ENCODE measurements at places on chromosomes 2 and 18.

- DNase-seq = peak; percentile 43
These were observed 742.6 kb upstream of the HS6ST1 start for GRCh38 chr2:129061069-129061768.

DNA sequence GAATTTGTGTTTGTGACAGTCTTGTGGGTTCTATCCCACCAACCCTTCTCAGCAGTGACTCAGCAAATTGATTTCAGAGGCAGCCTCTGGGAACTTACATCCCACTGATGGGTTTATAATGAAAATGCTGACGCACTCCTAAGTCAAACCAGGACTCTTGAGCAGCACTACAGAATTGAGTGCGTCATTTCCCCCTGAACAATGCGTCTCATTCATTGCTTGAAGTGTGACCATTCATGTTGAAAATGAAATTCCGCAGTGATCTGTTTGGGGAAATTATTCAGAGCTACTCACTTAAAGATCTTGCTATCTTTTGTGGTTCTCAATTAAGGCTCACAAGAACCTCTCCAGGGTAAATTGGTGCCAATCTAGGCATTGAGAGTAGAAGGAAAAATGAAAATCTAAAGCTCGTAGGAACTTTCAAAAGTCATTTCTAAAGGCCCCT, 417.7 kb upstream of the SLC14A2 start:
- peak; percentile 24 for DNase-seq

GRCh38 chr18:21593540-21594257, 6.8 kb downstream of the ESCO1 start:
- no peak for DNase-seq

DNA sequence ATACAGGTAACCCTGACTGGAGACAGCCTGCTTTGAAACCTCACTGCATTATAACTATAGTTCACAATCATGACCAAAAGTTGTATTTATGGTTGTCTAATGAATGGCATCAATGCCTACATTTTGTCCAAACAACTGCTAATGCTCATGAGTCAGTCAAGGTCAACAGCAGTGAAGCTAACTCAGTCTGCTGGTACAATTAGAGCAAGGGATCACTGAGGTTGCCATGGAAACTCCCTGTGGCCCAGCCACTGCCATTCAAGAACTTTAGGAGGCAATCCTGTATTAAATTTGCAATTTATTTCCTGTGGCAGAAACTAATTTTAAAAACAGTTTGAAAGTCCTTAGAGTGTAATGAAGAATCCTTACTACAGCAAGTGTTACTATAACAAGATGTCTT, 185.1 kb upstream of the SMAD7 start:
- peak; percentile 32 for DNase-seq

- DNase-seq = peak; percentile 61
These were observed 107.3 kb upstream of the ZFP36L2 start for GRCh38 chr2:43333656-43334144.

- DNase-seq = peak; percentile 29
These were observed 44.9 kb downstream of the ZBTB14 start for GRCh38 chr18:5250603-5251002.

DNA sequence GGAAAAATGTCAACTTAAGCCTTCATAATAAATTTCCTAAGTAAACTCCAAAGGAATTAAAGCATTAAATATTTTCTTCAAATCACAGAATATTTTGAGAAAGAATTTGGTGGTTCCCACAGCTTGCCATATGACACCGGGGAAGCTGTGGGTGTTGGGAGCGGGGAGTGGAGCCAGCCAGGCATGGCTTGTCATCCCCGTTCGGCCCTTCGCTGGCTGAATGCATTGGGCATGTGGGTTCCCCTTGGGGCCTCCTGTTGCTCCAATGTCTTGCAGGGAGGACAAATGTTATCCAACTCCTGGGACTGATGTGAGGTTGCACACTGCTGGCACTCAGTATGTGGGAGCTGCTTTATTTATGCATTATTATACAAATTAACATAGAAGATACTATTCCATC, 18.6 kb downstream of the NGEF start:
- no peak for DNase-seq

GRCh38 chr2:105324732-105325131, 4.8 kb downstream of the TGFBRAP1 start:
- peak; percentile 54 for DNase-seq

- no peak for DNase-seq
These were observed 26.7 kb downstream of the LYPD6 start for GRCh38 chr2:149357058-149357457.

- peak; percentile 45 for DNase-seq
These were observed 662.2 kb downstream of the XIRP2 start for GRCh38 chr2:167550448-167550847.

DNA sequence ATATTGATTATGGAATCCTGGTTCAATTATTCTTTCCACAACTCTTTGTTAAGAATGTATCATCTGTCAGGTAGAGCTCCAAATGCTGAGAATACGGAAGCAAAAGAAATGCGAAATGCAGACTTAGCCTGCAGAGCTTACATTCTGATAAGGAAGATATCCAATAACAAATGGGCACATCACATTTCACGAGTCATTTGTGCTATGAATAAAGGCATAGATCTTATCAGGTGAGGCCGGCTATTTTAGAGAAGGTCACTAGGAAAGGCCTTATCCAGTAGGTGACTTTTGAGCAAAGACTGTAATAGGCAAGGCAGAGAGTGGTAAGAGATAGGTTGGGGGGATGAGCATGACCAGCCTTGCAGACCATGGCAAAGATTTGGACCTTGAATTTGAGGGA, 174.3 kb upstream of the SERPINE2 start:
- DNase-seq = no peak

GRCh38 chr18:40985436-40985835, 969.6 kb upstream of the PIK3C3 start:
- DNase-seq = no peak

DNA sequence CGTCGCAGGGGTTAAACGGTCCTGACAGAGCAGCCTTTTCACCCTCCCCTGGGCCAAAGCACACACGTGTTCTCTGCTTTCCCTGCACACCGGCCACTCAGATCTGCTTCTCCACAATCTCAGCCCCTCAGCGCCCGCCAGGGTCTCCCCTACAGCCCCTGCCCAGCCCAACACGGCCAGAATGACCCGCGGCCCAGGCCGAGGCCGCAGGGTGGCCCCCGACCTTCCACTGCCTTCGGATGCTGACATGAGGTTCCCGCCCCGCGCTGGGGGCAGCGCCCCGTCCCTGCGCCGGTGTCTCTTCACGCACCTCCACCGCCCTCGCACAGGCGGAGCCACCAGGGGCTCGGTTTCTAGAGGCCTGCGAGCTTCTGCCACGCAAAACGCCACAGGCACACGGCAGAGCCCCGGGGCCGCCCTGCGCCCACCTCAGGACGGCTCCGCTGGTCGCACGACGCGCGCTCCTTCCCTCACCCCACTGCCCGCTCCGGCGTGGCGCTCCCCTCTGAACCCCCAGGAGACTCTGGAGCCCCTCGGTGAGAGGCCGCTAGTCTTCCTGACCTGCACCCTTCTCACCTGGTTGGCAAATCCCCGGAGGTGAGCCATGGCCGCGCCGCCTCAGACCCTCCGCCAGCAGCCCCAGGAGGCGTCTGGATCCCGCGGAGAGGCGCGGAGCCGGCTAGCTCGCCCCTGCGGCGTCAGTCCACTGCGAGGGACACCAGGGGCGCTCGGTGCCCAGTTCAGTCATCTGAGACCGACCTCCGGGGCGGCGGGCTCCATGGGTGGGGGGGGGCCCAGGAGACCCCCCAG, 749 bp downstream of the STK25 start:
- peak; percentile 79 for DNase-seq

DNA sequence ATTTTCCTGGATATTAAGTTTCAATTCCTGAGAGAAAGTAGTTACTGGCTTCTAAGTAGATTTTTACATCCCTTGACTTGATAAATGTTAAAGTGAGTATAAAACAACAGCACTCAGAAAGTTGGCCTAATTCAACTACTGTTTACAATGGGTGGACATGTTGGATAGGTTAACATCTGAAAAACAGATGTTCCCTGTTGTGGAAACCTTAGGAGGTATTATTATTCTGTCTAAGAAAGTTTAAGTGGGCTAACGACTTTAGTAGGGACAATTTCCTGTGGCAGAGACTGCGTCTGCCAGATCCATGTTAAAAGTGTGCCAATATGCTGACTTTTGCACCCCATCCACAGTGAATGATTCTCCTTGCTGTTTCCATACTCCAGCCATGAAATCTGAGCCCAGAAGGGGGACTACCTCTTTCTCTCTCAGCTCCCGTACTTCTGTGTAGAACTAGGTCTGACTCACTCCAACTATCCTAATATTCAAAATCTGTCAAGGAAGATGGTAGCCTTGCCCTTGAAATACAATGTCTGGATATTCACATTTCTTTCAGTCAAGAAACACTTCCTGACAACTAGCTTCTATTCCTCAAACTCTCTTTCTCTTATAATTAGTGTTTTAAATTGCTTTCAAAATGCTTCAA, 327.5 kb upstream of the HNRNPA3 start:
- DNase-seq = no peak

GRCh38 chr2:237282568-237283128, 131.3 kb downstream of the COL6A3 start:
- peak; percentile 92 for DNase-seq

GRCh38 chr2:231900486-231900942, 25.7 kb downstream of the NPPC start:
- peak; percentile 80 for DNase-seq

DNA sequence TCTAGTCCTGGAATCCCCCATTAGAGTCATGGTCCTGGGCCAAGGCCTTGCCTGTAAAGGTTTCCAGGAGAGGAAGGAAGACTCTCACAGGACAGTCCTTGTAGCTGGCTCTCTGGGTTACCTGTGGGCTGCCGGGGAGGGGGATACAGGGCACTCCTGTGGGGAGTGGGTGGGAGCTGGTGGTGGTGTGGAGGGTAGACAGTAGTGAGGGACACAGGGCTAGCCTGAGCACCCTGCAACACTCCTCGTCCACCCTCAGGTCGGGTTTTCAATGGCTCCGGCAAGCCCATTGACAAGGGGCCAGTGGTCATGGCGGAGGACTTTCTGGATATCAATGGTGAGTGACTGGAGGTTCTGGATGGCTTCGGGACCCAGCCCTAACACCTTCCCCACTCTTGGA, 19.7 kb upstream of the ANKRD53 start:
- no peak for DNase-seq

GRCh38 chr2:45909171-45909565, 257.7 kb downstream of the PRKCE start:
- no peak for DNase-seq

- peak; percentile 62 for DNase-seq
These were observed 114.4 kb upstream of the HAAO start for GRCh38 chr2:42906557-42907411.

- DNase-seq = no peak
These were observed 105.8 kb downstream of the MTCL1 start for GRCh38 chr18:8811115-8811514.

DNA sequence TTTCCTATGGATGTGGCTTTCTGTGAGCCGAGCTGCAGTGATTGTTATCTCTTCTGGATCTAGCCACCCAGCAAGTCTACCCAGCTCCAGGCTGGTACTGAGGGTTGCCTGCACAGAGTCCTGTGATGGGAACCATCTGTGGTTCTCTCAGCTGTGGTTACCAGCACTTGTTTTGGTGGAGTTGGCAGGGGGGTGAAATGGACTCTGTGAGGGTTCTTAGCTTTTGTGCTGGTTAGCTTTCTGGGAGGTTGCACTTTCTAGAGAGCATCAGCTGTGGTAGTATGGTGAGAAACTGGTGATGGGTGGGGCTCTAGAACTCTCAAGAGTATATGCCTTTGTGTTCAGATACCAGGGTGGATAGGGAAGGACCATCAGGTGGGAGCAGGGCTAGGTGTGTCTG, 45.4 kb upstream of the MYL1 start:
- no peak for DNase-seq

GRCh38 chr2:128422571-128422970, 103.9 kb upstream of the HS6ST1 start:
- peak; percentile 98 for DNase-seq

DNA sequence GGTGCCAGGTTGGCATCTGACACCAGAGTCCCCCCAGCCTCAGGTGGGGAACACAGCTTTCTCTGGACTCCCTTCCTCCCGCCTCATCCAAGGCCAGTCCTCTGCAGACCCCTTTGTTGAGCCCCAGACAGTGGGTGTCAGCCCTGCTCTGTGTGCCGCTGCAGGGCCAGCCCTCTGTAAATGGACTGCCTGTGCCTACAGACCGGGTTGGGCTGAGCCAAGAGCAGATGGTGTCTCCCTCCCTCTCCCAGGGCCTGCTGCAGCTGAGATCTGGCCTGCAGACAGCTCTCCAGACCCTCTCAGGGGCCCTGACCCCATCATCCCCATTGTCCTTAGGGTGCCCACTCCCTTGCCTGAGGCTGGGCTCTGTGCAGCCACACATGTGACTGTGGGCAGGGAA, 160.8 kb downstream of the KLHL29 start:
- no peak for DNase-seq

- peak; percentile 37 for DNase-seq
These were observed 42.4 kb upstream of the KDM3A start for GRCh38 chr2:86398500-86399474.

GRCh38 chr2:141968433-141968832, 162.4 kb downstream of the LRP1B start:
- DNase-seq = peak; percentile 54

DNA sequence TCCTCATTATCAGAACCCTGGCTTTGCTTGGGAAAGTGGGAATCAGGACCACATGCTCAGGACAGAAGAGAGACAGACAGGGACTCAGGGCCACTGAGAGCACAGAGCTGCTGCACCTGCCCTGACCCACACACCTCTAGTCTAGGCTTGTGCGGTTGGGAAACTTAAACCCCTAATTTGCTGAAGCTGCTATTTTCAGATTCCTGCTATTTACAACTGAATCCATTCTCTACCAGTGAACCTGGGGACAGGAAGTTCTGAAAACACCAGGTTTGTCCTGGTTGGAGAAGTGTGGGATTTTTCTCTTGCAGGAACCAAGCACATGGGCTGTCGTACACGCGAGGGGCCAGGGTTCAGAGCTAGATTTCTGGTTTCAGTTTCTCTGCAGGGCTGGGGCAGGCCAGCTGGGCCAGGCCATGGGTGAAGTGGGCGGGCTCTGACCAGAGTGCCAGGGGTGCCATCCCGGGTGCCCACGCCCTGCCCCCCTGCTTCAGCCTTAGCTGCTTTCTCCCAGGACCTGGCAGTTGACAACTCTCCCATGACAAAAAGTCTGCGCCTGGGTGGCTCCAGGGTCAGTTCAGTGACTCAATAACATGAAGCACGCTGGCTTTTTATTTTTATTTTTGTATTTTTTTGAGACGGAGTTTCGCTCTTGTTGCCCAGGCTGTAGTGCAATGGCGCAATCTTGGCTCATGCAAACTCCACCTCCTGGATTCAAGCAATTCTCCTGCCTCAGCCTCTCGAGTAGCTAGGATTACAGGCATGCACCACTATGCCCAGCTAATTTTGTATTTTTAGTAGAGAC, 51.3 kb upstream of the SLC1A4 start:
- no peak for DNase-seq

DNA sequence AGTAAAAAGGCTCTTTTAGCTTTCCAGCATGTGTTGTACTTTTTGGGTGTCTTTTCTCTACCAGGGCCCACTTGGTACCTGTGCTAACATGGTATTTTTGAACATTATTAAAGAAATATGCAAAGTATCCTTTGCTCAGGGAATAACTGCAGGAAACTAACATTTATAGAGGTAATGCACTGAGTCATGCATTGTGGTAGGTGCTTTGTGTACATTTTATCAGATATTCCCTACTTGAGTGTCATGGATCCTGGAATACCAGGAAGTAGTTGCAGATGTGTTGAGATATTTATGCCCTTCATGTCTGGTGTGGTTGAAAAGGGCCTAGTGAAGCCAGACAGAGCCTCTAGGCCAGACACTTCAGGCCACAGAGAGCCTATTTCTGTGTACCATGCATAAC, 215.5 kb upstream of the CYRIA start:
- DNase-seq = no peak

- no peak for DNase-seq
These were observed 267.3 kb upstream of the MC4R start for GRCh38 chr18:60639836-60640235.

- DNase-seq = no peak
These were observed 51.9 kb upstream of the HNMT start for GRCh38 chr2:137912371-137912770.
